Kidney epithelial cell (primary cell): ENCODE measurements at places on chromosomes 16 and 17. TPM values are rescaled to one million over a fixed set of nuclear protein-coding genes. Genes with fewer than 3 reads are reported as not detected.

GFAP gene
- total RNA-seq: not detected in 2 replicates

GRB7 gene
- total RNA-seq: 20.5 and 21.2 TPM in 2 replicates

DNA sequence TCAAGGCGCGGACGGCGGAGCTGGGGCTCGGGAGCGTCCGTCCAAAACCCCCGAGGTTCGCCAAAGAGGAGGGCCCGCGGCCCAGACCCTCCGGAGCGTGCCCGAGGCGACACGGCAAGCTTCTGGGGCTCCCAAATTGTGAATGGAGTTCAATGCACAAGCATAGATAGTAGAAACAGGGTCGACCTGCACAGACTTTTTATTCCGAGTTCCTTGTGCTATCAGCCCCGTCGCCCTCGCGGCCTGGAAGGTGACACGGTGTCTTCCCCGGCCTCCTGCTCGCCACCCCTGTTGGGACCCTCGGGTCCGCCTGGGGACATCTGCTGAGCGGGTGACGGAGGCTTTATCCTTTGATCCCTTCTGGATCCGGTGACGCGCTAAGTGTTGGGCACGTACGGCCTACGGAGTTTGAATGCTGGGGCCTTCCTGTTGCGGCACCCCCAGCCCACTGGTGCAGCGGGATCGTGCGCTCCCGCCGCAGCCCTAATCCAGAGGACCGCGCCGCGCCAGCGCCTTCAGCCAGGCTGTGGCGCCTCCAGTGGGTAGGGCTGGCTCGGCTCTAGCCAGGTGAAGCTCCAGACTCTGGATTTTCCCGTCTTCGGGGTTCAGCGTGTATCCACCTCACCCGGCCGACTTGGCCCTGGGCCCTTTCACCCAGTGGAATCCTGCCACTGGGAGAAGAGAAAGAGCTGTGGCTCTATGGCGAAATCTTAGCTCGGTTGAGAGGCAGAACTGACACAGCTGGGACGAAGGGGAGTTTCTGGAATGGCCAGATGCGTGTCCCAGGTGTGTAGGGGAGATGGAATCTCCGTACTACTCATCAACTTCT, 17.0 kb upstream of the NTN1 start:
- DNase-seq: no peak

TBC1D3K gene
- total RNA-seq: not detected in 2 replicates

GRCh38 chr16:86075488-86075785, 176.5 kb downstream of the IRF8 start:
- DNase-seq: no peak

DNA sequence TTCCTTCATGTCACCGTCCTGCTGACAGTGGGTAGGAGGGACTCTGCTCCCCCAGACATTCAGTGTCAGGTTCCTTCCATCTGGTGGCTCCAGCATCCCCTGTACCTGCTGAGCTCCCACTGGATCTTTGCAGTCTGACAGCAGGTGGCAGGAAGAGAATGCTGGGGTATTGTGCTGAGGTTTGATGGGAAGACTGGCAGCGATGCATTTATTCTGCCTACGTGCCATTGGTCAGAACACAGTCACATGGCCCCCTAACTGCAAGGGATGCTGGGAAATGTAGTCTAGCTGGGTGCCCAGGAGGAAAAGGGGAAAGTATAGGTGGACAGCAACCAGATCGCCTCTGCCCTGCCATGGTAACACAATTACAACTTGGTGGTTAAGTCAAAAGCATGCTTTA, 44.4 kb downstream of the IRX3 start:
- DNase-seq: no peak

DNA sequence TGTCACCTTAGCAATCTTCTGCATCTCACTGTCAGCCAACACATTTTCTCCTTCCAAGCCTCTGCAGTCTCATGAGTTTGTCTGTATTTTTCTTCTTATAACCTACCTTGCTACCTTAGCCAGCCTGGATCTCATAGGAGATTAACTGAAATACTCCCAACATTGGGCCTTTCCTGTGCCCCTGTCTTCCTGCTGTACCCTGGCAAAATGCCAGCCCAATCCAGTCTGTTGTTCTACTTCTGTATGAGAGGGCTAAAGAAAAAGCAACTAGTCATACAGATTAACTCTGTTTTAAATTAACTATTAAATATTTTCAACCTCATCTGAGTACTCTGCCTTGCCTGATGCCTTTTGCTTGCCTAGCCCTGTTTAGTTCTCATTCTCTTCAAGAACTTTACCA, 18.4 kb downstream of the GOSR1 start:
- DNase-seq: no peak

- no peak for DNase-seq
These were observed 121.6 kb downstream of the DNAH9 start for GRCh38 chr17:11719856-11720255.

GRCh38 chr16:2507665-2508064, 6.1 kb upstream of the ATP6V0C start:
- no peak for DNase-seq

GRCh38 chr16:4140652-4141051, 24.4 kb upstream of the ADCY9 start:
- peak; percentile 9 for DNase-seq

DNA sequence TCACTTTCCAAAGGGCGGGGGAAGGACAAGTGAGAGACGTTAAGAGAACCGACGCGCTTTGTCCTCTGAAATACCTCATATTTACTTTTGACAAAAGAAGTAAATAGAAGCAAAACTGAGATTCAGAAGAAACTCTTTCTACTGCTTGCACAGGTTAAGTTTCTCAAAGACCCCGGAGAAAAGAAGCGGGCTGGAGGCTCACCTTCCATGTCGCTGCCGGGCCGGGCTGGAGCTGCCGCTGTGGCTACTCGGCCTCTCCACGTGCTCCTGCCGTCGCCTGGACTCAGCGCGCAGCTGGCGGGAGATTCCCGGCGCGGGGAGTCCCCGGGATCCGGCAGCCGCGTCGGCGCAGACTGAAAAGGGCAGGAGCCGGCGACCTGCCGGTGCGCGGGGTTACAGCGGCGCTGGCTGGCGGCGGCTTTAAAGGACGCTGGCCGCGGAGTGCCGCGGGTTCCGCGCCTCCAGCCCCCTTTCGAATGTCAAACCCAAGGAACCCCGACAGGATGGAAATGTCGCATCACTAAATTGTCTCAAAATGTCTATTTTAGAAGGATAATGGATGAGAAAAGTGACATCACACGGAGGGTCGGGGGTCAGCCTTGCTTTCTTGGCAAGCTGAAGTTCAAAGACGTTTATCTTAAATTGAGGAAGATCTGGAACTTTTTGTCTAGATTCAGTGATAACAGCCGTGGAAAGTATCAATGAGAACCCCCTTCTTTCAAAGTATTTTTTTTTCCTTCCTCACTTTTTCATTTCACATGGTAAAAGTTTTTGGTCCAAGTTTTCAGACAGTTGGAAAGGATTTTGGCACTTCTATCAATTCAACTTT, at the start of gene IKZF3:
Gene IKZF3, minus strand, starts transcription at position 395 of the 829 bp plus-strand sequence. Its CDS starts 186 bp downstream, at position 209.
- DNase-seq: peak; percentile 18
